ENCODE measurements at places on chromosomes 2 and 18.
A peak's percentile ranks its signal among the peaks of the same experiment; 100 is the strongest.

- DNase-seq: no peak
Measured at GRCh38 chr2:158817588-158817987, 22.5 kb downstream of the DAPL1 start.

DNA sequence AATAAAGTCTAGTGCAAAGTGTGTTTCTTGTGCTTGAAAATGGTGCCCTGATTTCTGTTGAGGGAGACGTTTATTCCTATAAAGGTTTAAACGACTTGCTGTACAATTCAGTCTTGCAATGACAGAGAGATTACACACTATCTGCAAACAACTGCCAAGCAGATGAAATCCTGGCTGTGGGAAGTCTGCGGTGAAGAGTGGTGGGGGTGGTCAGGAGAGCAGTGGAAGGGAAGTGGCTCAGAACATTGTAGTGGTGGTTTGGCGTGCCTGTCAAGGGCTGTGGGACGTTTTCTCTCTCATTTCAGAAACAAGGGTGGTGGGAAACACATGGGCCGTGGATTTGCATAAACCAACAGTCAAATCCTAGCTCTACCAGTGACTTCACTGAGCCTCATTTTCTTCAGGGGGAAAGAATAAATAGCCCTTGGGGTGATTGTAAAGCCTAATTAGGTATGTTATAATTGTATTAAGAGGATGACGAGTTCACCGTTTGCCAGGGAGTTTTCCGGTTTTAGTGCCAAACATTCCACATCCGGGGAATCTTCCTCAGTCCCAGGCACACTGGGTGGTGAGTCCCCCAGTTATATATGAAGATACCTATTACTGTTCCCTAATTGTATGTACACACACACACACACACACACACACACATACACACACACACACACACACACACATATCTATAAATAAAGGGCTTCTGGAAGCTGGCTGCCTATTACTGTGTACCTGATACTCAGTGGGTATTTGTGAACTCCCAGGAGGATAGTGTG lies 115.0 kb downstream of the SPTBN1 start:
- peak; percentile 52 for DNase-seq

DNA sequence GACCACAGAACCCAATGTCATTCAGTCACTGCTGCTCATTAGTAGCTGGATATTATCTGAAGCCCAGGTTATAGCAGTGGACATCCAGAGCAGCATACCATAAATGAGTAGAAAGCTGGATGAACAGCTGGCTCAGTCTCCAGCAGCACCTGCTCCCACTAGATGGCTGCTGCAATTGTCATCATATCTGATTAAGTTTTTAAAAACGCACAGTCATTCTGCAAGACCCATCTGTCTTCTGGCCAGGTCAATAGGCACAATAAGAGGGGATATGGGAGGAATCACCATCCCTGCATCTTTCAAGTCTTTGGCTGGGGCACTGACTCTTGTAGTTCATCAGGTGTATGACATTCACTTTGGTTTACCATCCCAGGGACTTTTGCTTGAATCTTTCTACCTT lies 55.1 kb upstream of the XDH start:
- DNase-seq: no peak

GRCh38 chr2:144198116-144198515 lies 321.8 kb downstream of the ZEB2 start:
- DNase-seq: no peak

DNA sequence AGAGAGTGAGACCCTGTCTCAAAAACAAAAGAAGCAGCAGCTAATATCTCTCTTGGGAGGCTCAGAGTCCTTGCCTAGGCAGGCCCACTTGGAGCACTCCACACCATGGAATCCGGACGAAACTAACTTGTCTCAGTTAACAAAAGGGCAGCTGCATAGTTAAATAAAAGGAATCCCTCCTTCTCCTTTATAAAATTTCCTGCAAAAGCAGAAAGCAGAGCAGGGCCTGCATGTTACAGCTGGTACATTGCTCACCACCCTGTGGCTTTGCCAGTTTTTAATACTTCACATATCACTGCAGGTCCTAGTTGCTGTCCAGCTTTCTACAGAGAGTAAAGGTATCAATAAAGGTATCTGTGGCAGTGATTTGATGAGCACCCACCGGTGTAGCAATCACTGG lies 93.6 kb downstream of the ASAP2 start:
- DNase-seq: no peak

GRCh38 chr2:79952616-79953015 lies 351.9 kb downstream of the LRRTM1 start:
- DNase-seq: no peak

DNA sequence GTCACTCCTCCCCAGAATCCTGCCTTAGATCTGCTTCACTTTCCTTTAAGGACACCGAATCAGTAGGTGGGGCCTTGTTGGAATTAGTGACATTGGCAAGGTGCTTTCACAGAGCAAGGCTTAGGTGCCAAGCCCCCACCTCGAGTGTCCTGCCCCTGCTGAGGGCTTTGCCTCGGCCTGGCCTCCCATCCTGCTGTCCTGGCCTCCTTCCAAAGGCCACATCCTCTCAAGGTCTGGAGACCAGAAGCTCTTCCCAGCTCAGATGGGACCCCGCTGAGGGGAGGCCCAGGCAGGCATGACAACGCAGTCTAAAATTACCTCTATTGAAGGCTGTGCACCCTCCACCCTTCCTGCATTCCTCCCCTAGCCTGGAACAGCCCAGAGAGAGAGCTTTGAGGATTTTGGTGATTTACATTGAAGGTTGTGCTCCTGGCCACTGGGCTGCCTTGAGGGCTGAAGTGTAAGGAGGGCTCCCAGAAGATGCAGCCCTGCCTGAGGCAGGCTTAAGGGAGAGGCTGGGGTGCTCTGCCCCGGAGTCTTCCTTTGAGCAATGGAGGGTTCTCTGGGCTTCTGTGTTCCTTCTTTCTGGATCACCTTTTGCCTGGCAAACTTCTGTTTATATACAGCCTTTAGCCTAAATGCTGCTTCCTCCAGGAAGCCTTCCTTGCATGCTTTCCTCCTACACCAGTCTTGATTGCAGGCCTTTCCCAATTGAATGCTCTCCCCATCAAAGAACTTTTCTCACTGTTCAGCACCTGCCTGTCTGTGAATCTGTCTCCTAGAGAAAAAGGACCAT lies 154.4 kb downstream of the DDX1 start:
- no peak for DNase-seq

- DNase-seq: no peak
Measured at GRCh38 chr2:105103481-105103880, 65.6 kb downstream of the MRPS9 start.

- no peak for DNase-seq
Measured at GRCh38 chr2:112915300-112916144, 4.6 kb downstream of the IL37 start.

GRCh38 chr2:149164296-149164695 lies 125.8 kb downstream of the LYPD6B start:
- DNase-seq: no peak

DNA sequence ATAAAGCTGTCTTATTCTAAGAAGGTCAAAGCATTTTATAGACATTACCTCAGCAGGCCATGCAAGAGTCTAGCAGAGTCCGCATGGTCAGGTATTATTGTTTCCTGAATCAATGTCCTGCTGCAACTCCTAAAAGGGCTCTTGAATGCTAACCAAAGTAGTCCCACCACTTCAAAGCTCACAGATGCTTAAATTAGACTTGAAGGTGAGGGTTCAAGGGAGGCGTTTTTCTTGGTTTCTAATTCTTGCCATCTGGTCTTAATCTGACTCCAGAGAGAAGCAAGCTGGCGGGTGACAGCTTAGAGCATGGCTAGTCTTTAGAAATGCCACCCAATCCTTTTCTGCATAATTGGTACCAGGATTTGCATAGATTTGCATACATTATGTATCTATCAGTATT lies 226.3 kb downstream of the MREG start:
- no peak for DNase-seq

DNA sequence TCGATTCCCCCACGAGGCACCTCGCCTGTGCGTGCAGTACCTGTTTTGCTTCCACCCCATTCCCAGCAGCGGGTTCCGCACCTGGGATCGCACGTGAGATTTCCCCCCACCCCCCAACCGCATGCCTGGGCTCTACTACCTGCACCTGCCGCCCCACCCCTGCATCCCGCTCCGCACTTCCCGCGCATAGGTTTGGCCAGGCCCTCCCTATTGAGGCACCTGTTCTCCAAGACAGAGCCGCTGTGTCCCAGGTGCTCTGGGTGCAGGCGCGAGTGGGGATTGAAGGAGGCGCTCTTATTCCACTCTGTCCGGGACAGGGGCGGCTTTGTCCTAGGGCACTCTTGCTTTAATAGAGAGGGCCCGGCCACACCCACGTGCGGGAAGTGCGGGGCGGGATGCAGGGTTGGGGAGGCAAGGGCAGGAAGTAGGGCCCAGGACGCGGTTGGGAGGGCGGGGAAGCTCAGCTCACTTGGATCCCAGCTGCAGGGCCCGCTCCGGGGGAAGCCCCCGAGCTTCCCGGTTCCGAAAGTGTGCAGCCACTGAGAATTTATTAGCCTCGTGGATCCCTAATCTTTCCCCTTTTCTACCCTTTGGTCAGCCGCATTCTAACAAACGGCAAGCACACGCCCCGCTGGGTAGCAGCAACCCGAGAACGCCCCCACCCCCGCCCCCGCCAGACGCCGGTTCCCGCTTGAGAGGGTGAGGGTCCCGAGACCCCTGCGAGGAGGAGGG lies 670 bp upstream of the MOCOS start:
- no peak for DNase-seq

- DNase-seq: no peak
Measured at GRCh38 chr2:29375843-29376242, 260.6 kb downstream of the CLIP4 start.

GRCh38 chr2:158725441-158725891 lies 69.7 kb upstream of the DAPL1 start:
- DNase-seq: no peak

DNA sequence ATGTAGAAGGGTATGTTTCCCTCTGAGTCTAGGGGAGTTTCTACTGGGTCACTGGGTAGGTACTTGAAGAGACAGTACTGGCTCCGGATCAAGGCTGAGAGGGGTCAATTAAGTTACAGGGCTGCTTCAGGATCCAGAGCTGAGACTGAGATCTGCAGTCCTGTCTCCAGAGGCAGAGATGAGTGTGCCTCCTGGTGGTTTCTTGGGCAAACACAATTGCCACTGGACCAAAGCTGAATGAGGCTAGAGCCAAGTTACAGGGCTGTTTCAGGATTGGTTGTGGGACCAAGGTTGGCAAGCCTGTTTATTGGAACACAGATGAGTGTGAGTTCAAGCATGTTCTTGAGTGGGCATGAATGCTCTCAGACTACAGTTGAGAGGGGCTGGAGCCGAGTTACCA lies 157.9 kb downstream of the ADCYAP1 start:
- no peak for DNase-seq

DNA sequence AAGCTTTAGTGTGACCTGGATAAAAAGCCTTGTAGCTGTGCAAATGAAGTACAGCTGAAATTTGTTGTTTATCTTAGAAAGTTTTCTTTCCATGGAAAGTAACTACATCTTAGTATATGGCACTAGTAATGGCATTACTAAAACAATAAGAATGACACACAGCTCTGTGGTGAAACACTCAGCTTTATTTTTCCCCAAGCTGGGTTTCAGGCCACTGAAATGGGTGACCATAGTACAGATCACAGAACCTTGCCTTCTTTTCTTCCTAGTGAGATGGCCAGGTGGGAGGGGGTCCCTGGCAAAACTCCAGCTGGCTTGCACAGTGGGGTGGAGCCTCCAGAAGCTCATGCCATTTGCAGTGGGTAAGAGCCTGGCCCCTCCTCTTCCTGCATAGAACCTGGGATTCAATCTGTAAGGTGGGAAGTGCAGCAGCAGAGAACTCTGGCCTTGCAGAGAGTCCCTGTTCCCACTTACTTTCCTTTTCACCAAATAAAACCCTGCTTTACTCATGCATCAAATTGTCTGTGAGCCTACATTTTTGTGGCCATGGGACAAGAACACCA lies 17.6 kb upstream of the GRP start:
- DNase-seq: no peak

DNA sequence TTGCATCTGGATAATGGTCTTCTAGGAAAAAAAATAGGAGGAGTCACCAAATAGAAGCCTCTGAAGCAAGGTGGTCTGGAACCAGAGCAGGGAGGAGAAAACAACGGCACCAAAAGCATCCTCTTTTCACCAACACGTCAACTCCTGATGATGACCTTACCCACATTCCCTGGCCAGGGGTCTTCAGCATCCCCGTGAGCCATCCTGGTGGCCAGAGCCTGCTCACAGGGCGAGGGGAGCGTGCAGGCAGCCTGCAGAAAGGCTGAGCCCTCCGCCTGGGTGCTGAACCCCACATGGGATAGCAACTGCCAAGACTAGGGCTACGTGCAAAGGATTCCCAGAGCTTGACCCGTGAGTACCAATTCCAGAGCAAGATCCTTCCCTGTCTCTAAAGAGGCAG lies 191.0 kb downstream of the NDUFA10 start:
- no peak for DNase-seq

DNA sequence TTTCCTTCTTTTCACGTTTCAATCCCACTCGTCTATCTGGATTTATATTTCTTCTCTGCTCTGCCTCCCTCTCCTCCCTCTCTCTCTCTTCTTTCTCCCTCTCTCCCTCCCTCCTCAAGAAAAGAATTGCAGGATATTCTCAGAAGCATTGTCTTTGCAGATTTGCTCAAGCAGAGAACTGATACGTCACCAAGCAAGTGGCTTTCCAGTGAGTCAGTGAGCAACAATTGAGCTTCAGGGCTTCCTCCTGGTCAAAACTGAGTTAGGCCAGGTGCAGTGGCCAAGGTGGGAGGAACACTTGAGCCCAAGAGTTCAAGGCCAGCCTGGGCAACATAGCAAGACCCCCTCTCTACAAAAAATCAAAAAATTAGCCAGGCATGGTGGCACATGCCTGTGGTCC lies 151.1 kb downstream of the SMAD2 start:
- DNase-seq: no peak

GRCh38 chr2:39689272-39689841 lies 23.6 kb downstream of the TMEM178A start:
- no peak for DNase-seq

DNA sequence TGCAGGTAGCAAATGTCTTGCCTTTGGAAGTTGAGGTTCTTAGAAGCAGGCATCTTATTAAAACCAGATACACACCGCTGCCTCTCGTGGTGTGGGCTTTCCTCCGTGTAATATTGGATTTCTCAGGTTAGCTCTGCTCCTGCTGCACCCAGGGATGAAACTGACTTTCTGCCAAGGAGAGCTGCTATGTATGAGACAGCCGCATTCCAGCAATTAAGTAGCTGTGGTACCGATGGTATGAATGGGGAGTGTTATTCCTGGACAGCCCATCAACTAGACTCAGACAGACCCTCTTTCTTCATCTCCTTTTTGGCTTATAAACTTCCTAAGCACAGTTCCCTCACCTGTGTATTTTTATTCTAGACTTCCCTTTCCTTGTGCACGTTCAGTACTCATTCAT lies 6.8 kb upstream of the EHD3 start:
- DNase-seq: no peak

GRCh38 chr2:16717477-16717876 lies 51.8 kb upstream of the CYRIA start:
- no peak for DNase-seq

- DNase-seq: no peak
Measured at GRCh38 chr2:240799033-240799820, 20.8 kb downstream of the KIF1A start.

DNA sequence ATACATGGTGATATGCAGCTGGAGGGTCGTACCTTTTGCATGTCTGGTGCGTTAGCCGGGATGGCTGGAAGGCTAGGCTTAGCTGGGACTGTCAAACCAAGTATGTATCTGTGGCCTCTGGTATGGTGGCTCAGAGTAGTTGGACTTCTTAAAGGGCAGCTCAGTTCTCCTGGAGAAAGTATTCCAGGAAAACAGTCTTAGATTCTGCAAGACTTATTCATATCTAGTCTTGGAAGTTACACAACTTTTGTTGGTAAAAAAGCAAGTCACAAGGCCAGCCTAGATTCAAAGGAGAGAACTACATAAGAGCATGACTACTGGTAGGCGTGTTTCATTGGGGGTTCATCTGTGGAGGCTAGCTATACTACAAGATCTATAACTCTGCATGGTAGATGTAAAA lies 45.5 kb downstream of the EML4 start:
- no peak for DNase-seq
